ENCODE measurements at places on chromosomes 13 and 19. TPM values are rescaled to one million over a fixed set of nuclear protein-coding genes. Genes with fewer than 3 reads are reported as not detected.

ATG4D gene
- total RNA-seq: 53.4 TPM

DNA sequence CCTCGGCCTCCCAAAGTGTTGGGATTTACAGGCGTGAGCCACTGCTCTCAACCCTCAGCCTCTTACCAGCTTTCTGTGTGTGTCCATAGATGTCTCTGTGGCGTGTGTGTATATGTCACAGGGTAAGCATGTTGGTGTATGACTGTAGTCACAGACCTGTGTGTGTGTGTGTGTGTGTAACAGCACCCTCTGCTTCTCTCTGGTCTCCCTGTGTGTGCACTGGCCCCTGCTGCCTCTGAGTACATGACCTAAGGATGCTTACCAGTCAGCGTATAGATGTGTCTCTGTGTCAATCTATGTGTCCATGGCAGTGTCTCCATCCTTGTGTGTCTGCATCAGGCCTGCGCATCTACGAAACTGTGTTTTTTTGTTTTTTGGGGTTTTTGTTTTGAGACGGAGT is 5.6 kb downstream of the AXL start:
- peaks cover 18% of the 10 kb centered on the region for H3K4me1 ChIP-seq
- no peak for DNase-seq
- H3K27ac ChIP-seq: peak overlapping the region; percentile 12
- H3K27me3 ChIP-seq: peaks cover 38% of the 10 kb centered on the region
- no peaks in the 10 kb centered on the region for H3K36me3 ChIP-seq

DNA sequence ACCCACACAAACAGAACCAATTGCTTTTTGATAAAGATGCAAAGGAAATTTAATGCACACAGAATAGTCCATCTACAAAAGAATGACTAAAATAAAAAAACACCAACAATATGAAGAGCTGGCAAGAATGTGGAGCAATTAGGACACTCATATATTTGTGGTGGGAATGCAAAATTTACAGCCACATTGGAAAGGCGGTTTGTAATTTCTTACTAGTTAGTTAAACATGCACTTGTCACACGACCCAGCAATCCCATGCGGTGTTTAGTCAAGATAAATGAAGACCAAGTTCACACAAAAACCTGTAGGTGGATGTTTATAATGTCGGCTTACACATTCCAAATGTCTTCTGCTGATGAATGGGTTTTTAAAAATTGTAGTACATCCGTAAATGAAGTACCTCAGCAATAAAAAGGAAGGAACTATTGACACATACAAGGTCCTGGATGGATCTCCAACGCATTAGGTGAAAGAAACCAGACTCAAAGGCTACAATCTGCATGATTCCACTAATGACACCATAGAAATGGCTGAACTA is 5.2 kb downstream of the GRTP1 start:
- no peak overlapping the region for H3K4me3 ChIP-seq
- H3K27ac ChIP-seq: no peak overlapping the region

- H3K27me3 ChIP-seq: no peaks in the 10 kb centered on the region
- H3K4me3 ChIP-seq: no peak overlapping the region
- H3K27ac ChIP-seq: no peak overlapping the region
- peaks cover 3% of the 10 kb centered on the region for H3K4me1 ChIP-seq
Measured at GRCh38 chr13:111270126-111270525, 50.3 kb upstream of the TEX29 start.

GRCh38 chr19:19176950-19177349 is 6.9 kb upstream of the MEF2B start:
- DNase-seq: no peak
- H3K4me3 ChIP-seq: no peak overlapping the region
- H3K4me1 ChIP-seq: peaks cover 4% of the 10 kb centered on the region
- no peaks in the 10 kb centered on the region for H3K36me3 ChIP-seq

DNA sequence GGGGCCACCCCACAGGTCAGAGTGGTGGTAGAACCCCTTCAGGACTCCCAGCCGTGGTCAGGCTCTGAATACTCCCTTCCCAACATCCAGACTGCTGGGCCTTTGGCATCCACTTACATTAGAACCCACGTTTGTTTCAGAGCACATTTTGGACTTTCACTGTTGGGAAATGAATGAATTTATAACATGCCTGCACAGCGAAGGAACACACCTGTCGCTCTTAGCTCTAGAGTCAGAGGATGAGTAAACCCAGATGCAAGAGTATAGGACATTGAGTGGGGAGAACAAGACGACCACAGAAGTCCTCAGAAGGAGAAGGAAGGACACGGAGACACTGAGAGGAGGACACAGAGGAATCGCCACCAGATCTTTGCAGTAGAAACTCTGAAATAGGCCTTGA is 30.9 kb downstream of the SHISA2 start:
- no peaks in the 10 kb centered on the region for H3K27me3 ChIP-seq
- H3K36me3 ChIP-seq: peaks cover 23% of the 10 kb centered on the region
- DNase-seq: no peak
- H3K27ac ChIP-seq: no peak overlapping the region
- H3K4me1 ChIP-seq: peaks cover 14% of the 10 kb centered on the region

Measured in naive thymus-derived CD8-positive, alpha-beta T cell (primary cell).